ENCODE measurements at places on chromosomes 5 and 9.

DNA sequence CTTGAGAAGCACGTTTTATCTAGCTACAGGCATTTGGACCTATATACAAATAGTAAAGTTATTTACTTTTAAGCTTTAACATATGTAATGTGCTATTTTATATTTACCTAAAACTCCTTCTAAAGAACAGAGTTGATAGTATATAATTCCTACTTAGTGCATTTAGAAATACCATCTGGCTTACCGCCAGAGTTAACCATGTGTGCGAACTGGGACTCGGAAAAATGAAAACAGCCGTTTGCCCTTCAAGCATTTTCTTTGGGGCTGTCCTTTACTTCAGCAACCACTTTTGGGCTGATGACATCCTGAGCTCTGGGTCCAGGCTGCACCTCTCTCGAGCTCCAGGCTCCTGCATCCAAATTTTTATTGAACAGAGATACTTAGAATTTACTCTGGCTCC, 21.9 kb upstream of the DHFR start:
- no peak for DNase-seq

DNA sequence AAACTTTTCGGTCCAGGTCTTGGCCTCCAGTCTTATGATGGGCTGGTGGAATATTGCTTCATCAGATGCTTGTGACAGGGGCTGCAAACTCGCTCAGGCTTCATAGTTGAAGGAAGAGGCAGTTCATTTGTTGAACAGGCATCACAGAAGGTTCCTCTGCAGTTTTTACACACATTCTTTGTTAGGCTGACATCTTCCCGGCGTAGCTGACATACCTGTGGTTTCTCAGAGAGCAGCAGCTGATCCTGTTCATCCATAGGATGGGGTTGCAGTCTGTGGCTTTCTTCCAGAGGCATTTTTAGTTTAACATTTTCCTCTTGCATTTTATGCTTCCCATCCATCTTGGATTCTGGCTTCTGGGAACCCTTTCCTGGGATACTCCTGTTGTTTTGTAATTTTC, 1255.2 kb downstream of the EFNA5 start:
- DNase-seq: no peak

- no peak for DNase-seq
These were observed 80.7 kb upstream of the ADAMTS19 start for GRCh38 chr5:129379406-129379805.

GRCh38 chr5:180684623-180685161, 35.3 kb upstream of the FLT4 start:
- DNase-seq: no peak

DNA sequence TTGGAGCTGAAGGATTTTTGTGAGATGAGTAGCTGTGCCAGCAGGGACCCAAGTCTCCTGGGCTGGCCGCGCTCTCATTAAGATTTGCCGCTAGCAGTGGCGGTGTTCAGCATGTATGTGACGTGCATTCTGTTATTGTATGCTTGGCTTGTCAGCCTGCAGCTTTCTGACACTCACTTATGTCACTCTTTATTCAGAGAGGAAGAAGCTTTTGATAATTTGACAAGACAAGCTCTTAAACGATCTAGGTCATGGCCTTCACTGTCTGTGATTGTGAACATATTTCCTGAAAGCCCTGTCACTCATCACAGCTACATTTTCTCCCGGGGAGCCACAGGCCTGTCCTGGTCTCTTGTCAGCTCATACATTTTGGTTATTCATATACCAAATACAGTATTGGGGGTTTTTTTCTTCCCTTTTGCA, 98.2 kb upstream of the GRHPR start:
- DNase-seq: no peak

- no peak for DNase-seq
These were observed 187.6 kb upstream of the EFNA5 start for GRCh38 chr5:107858324-107858723.

- DNase-seq: no peak
These were observed 540.9 kb upstream of the SGCD start for GRCh38 chr5:155786108-155786507.

DNA sequence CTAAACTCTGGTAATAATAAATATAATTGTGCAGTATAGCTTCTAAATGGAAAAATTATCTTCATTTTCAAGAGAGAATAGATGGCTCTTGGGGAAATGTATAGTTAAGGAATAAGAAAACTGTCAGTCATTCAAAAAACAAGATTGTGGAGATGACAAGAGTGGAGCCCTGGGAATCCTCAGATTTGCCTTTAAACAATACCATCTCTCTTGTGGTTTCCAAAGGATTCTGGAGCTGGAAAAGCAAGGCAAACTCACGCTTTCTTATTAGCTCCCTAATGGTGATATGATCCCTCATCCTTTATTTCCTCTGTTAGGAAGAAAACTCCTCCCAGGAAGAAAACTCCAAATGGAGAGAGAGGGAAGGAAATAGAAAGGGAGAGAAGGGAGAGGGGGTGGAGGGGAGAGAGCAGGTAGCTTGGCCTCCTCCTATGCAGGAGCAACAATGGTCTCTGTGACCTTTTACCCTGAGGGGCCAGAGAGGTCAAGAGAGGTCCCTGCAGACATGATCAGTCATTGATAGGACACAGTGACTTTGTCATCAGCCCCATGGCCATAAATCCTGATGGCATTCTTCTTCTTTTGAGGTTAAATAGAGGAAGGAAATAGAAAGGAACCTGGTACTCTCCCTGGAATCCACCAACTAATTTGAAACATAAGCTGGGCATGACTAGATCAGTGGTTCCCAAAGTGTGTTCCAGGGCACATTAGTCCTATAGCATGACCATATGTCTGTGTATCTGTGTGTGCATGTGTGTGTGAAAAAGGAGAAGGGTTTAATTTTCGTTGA, 312.2 kb downstream of the ARRDC3 start:
- no peak for DNase-seq

DNA sequence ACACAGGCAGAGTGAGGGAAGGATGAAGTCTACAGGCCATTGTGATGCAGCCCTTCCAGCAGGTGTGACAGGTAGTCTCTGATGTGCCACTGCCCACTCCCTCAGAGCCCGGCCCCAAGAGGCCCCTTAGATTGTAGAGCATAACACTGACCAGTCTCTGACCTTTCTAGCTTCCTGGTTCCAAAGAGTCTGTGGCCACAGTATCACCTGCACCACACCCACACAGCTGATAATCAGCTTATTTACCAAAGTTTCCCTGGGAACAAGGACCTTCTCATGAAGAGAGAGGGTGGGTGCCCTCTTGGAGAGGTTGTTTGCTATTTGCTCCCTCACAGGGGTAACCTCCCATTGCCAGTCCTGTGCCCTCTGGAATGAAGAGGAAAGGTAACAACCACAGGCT, 11.0 kb upstream of the ACER2 start:
- no peak for DNase-seq

DNA sequence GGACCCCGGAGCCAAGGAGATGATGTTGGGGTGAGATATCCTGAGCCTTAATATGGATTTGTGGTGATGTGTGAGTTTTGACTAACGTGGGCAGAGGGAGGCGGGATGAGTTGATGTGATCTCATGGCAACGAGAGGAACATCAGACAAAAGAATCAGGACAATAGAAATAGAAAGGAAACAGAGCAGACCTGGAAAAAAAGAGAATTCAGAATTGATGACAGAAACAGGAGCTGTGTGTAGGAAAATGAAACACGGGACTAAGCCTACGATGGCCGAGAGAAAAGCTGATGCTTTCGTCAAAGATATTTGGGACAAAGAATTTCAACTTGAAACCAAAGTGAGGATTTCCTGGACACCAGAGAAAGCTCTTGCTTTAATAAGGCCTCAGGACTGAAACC, 10.9 kb downstream of the PRKACG start:
- DNase-seq: no peak

DNA sequence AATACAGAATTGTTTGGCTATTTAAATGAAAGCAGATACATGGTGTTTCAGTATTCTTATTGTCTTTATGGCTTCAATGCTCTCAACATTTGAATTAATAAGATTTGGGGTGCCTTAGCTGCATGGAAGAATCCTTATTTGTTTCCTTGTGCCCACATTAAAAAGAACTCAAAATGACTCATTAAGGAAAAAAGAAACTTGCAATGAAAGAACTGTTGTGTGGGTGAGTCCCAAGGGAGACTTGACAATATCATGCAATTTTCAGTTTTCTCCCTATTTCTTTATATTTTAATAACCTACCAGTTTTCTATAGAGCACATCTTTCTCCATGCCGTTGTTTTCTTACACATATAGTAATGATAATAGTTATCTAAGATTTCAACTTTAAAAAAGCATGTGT, 404.0 kb downstream of the PDE4D start:
- no peak for DNase-seq

GRCh38 chr5:77171141-77171910, 39.2 kb upstream of the PDE8B start:
- no peak for DNase-seq

- no peak for DNase-seq
These were observed 703.5 kb upstream of the WWC1 start for GRCh38 chr5:167587772-167588437.

DNA sequence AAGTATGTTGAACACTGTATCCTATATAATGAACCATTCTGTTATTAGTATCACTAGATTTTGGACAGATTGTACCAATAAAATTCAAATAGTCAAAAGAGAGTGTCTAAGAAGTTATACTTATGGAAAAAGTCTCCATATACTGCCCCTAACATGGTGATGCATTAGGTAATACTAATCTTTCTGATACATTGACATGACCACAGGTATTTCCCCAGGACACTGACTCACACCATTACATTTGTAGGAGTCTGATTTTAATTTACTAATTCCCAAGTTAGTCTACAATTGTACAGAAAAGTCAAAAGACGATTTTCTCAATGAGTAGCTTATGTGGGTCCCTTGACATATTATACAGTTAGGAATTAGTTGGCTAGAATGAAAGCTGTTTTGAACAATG, 593.8 kb downstream of the ISL1 start:
- DNase-seq: no peak

GRCh38 chr9:18129809-18130334, 344.1 kb upstream of the ADAMTSL1 start:
- DNase-seq: no peak

DNA sequence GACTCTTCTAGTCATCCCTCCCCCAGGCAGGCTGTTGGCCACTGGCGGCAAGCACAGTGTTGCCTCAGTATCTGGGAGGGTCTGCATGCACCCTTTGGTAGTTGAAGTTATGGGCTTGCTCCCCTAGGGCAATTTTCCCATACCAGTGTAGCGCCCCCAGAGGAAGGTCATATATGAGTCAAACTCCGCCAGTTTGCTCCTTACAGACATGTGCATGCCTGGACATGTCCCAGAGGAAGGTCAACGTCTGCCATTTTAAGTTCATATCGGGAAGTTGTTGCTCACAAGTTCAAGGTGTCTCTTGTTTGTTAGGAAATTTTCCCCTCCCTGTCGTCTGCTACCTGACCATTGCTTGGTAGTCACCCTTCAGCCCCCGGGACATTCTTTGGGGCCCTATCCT, 51.3 kb upstream of the MROH2B start:
- no peak for DNase-seq

- no peak for DNase-seq
These were observed 145.9 kb downstream of the PRELID2 start for GRCh38 chr5:145689235-145689634.

DNA sequence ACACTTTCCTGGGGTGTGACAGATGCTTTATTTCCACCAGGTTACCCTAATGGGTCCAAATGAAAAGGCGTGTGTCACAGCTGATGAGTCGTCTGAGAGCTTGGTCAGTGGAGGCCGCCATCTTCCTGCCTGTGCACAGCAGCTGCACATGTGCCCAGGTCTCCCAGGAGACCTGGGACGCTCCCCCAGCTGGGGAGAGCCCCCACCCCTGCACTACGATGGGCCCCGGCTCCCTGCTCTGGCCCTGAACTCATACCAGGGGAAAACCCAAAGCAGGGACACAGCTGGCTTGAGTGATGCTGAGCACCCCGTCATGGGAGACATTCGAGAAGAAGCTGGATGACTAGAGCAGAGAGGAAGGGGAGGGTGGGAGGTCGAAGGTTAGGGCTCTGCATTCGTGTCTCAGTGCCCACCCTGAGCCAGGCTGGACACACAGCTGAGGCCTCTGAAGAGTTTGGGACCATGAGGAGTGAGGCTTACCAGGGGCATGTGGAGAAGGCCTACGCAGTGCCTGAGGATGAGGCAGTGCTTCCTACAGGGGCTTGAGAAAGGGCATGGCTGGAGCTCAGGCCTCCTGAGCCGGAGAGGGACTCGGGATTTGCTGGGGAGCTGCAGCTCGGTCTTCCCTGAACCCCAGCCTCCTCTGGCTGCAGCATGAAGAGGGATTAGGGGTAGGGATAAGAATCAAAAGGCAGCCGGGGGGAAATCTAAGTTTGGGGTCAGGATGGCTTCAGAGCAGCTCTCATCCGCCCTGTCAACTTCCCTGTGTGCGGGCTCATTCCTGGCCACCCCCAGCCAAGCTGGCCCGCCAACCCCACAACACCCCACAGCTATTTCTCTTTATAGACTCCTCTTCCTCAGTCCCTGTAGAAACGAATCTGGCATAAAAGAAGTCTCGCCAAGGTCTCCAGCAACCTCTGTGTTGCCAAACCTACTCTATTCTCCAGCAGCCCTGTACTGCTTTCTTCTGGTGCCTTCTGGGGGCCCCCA, 42.2 kb upstream of the RNU6ATAC start:
- DNase-seq: no peak

GRCh38 chr5:150263801-150264621, 25.6 kb downstream of the CAMK2A start:
- no peak for DNase-seq

DNA sequence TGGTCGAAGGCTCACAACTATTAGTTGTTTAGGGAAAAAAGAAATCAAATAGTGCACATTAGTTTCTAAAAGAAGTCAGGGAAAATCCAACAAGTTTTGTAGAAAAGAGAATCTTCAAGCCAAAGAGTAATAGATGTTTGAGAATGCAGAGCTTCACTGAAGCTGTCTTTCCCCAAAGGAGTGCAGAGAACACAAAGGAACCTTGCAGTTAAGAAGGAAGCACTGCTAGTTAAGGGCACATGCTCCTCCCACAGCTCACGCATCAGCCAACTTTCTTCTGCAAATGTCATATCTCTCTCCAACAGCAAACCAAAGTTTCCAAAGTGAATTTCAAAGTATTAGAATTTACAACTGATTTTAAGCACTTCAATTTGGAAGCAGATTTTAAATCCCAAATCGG, 116.4 kb upstream of the FST start:
- no peak for DNase-seq

DNA sequence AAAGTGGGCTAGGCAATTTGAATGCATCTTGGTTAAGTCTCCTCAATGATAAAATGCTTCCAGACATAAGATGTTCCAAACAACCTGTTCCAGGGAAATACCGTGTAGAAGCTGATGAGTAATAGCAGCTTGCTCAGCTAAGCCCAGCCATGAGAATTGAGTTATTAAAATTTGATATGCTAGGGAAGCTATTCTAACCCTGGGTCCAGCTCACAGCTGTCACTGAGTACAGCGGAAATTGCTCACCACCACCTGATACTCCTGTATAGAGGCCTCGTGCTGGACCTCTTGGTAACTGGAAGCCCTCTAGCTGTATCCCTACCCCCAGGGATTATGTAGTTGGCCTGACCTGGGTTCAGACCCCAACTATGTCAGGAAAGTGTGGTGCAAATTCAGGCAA, 521.3 kb upstream of the TRPC7 start:
- no peak for DNase-seq

GRCh38 chr5:144313147-144313726, 142.6 kb downstream of the KCTD16 start:
- DNase-seq: no peak

- DNase-seq: no peak
These were observed 298.9 kb downstream of the CCDC171 start for GRCh38 chr9:15851766-15852165.

Data from stimulated activated CD4-positive, alpha-beta T cell treated with anti-CD3 and anti-CD28 coated beads, Interleukin-12 subunit alpha, Interleukin-12 subunit beta, amount 100 ng/mL, for 4 hours (primary cell).